ENCODE measurements at places on chromosomes 1 and 21.

DNA sequence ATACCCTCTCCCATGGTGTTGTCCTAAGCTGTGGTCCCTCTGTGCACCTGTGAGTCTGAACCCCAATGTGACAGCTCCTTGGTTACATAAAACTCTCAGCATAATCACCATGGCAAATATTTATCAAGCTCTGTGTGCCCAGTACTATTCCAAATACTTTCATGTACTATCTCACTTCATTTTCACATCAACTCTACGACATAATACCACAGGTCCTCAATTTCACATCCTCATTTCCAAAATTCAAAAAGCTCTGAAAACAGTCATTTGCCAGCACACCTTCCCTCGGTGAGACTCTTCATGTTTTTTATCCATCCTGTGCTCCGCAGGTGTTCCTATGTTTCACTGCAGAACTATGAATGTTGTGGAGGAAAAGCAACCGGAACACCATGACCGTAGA is 12.4 kb upstream of the CREG1 start:
- no peak for ATAC-seq

GRCh38 chr1:3671371-3672180 is 19.3 kb downstream of the TP73 start:
- ATAC-seq, result no peak

GRCh38 chr1:90512441-90512840 is 204.7 kb downstream of the BARHL2 start:
- no peak for ATAC-seq

GRCh38 chr1:110975265-110975664 is 11.5 kb upstream of the LRIF1 start:
- no peak for ATAC-seq

- ATAC-seq, result no peak
Observed at GRCh38 chr1:218817691-218818465, 355.8 kb upstream of the LYPLAL1 start.

DNA sequence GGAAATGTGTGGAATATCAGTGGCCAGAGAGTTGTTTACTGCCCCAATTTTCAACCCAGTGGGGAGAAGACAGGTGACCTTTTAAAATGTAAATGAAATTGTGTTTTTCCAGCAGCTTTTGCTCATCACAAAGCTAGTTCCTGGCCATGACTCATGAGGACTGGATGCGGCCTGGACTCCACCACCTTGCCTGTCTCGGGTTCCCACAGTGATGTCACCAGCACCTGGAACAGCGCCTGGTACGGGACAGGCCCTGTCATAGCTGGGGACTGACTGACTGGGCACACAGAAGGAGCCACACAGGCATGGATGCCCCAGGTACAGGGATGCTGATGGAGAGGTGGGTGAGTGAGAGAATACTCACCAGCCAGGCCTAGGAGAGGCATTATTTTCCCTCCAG is 277.1 kb downstream of the AJAP1 start:
- ATAC-seq, result peak; percentile 22

DNA sequence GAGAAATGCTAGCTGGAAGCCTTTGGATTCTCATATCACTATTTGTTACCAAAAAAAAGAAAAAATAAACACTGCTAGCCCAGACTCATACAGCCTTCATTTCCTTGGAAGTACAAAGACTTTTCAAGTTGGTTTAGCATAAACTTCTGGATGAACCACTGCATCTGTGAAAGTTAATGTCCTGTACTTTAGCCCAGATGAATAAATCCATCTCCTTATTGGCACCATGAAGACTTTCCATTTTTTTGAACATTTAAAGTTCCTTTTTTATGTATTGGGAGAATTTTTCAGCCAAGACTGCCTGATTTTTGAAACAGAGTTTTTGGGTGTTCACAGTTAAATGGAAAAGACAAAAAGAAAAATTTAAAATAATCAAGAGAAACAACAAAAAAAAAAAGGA is 184.0 kb upstream of the C1orf87 start:
- ATAC-seq, result no peak

- no peak for ATAC-seq
Observed at GRCh38 chr1:109902204-109902985, 8.3 kb upstream of the CSF1 start.

GRCh38 chr1:160550572-160551034 is 27.5 kb upstream of the SLAMF6 start:
- no peak for ATAC-seq

GRCh38 chr1:30286241-30286987 is 437.0 kb downstream of the MATN1 start:
- no peak for ATAC-seq

DNA sequence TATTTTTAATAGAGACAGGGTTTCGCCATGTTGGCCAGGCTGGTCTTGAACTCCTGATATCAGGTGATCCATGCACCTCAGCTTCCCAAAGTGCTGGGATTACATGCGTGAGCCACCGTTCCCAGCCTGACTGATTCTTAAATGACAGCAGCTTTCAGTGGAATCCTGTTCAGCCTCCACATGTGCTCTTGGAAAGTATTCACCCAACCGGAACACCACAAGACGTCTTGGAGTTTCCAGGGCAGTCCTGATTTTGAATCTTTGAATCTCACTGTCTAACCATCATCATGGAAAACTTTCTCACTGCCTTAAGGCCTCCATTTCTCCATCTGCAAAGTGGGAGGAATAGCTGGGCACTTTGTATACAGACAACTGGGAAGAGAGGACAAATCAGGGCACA is 58.1 kb upstream of the ITPKB start:
- no peak for ATAC-seq

- ATAC-seq, result no peak
Observed at GRCh38 chr1:10740123-10740522, 56.3 kb downstream of the CASZ1 start.

DNA sequence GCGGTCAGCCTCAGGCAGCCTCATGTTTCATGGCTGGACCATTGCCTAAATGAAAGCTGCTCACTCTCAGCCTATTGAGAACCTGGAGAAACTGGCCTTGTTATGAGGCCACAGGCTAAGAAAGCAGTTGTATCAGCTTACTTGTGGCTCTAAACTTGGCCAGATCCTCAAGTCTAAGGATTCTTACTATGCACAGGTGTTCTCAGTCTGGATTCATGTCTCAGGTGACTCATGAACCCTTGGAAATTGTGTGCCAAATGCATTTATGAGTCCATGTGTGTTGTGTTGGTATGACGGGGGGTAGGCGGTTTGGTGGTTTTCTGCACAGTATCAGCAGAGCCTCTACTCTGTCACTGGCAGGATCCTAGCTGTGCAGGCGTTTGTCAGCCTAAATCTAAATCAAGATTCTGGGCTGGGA is 90.4 kb downstream of the ROR1 start:
- ATAC-seq, result no peak

DNA sequence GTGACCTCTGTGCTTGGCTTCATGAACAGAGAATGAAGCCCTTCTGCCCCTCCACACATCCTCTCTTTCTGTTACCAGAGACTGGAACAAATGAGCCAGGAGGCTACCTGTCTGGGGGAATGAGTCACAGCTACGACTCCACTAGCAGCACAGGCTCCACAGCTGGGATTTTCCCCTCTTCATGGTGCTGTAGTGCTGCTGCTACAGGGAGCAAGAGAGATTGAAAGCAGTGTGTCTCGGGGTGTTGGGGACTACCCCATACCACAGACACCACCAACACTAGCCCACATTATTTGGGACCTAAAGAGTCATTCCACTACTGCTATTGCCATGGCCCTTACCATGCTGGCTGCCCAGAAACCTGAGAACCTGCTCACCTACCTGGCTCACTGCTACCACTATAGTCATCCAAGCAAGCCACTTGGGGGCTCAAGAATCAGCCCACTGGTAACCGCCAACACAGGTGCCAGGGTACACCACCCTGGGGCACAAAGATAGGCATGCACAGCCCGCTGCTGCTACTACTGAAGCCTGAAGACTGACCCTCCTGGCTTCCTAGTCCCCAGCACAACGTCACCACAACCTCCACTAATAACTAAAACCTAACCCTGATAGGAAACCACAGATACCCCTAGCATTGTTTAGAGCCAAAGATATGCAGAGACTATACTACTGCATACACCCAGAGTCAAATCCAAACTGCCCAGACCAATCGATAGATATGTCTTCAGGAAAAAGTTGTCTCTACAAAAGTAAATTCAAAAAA is 17.7 kb downstream of the CD1E start:
- ATAC-seq, result no peak

DNA sequence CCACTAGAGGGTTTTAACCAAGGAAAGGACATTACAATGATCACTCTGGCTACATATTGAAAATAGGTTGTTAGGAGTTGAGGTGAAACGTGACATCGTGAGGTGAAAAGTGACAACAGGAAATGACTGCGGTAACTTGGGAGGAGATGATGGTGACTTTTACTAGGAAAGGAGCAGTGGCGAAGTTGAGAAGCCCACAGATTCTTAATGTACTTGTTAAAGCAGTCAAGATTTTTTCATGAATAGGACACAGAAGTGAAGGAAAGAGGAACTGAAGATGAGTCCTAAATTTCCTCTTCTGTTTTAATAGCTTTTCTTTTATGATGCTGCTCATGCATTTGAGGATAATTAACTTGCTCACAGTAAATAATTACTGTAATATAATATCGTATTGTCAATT is 59.5 kb downstream of the OMA1 start:
- no peak for ATAC-seq

GRCh38 chr1:45205910-45206721 is at the start of gene ZSWIM5:
ZSWIM5 (minus strand) TSS chr1:45206605; CDS start chr1:45206350, 255 bp downstream.
- peak; percentile 93 for ATAC-seq

- no peak for ATAC-seq
Observed at GRCh38 chr1:232111611-232112010, 485.0 kb downstream of the DISC1 start.

GRCh38 chr1:1164701-1165451 is 8.8 kb upstream of the TTLL10 start:
- ATAC-seq, result no peak

- ATAC-seq, result no peak
Observed at GRCh38 chr1:164813776-164814175, 254.8 kb downstream of the PBX1 start.

DNA sequence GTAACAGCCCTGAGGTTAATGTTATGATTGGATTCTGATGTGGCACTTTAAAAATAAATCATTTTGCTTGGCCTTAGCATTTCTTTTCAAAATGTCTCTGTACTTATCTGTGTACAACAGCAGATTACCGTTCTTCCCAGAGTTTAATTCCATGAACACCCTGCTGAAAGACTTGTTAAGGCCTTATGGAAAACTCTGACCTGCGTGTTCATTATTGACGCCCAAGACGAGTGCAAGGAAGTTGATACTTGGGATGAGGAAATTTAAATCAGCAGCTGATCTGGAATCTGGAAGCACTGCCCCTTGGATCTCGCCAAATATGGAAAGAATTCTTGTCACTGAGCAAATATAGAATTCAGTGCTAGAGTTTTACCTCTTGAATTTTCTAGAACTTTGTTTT is 6.7 kb downstream of the ERG start:
- no peak for ATAC-seq

DNA sequence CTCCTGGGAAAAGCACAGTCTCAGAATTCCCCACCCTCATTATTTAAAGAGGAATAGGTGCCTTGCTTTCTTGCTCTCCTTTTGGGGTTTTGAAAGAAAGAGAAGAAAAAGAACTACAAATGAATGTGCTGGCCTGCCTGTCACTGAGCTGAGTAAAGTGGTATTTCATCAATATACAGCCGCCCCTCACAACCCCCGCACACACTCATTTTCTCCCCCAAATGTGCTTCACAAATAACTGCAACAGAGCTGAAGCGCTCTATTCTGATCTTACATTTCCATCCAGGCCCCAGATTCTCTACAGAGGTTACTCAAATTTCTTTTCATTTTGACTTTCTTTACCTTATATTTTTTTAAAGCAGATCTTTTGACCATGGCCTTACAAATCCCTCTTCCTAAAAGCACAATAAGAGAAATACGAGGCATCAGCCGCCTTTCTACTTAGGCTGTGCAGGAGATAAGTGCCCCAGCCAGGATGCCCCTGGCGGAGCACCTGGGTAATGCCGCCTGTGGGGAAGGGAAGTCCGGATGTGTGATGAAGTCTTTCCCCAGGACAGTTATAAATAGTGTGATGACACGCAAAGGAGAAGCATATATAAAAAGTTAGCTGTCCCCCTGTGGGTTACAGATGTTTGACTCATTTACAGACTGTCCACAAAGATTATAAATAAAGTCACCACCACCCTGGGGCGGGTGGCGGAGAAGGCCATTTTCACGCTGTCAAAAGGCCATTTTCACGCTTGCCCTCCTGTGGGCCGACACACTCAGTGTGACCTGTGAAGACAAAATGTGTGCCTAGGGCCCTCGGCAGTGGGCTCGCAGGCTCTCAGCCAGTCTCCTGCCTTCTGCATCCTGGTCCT is 6.5 kb downstream of the KCNN3 start:
- ATAC-seq, result no peak

GRCh38 chr1:208108213-208108608 is 136.0 kb downstream of the PLXNA2 start:
- peak; percentile 47 for ATAC-seq

DNA sequence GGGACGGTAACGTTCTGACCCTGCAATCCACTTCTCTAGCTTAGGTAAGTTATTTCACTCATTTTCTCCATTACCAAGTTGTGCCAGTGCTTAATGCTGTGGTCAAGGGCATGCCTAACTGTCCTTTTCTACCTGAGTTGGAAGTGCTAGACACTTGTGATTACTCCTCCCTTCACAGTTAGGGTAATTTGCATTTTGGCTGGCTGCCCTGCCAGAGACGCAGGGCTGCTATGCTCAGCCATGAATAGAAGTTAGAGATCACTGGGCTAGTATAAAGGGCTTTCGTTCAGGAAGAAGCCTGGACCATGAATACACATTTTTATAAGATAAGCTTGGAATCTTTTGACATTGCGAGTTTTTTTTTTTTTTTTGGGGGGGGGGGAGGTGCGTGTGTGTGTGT is 633.2 kb upstream of the NEGR1 start:
- no peak for ATAC-seq

DNA sequence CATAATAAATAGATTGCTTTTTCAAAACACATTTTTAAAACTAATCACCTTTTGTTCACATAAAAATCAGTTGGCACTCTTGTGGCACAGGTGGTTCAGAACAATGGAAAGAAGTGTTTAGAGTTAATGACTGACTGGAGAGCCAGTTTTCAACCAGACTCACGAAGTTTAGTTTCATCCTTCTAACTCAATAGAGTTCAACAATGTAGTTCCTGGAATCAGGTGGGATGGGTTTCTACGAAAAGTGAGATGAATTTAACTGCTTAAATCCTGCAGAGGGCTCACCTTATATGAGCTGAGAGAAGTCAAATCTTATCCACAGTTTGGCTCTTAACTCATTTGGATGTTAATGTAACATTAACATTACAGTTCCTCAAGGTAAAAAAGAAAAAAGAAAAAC is 116.5 kb downstream of the SMYD2 start:
- no peak for ATAC-seq

GRCh38 chr1:235642011-235642942 is 7.3 kb downstream of the GNG4 start:
- ATAC-seq, result no peak

- ATAC-seq, result no peak
Observed at GRCh38 chr1:215397106-215397505, 170.0 kb upstream of the KCTD3 start.

DNA sequence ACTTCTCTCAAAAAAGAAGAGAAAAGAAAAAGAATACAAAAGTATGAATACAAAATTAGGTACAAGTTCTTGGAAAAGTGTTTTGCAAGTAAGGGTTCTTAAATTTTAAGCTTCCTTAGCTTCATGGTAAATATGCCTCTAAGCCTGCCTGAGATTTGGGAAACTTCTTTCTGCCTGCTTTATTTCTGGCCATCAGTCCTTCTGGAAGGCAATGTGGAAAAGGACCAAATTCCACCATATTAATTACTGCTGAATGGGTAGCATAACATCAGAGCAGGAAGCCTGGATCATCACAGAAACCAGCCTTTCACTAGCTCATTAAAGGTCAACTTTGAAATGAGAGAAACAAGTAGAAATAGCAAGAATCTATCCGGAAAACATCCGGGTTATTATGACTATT is 39.1 kb upstream of the CAP1 start:
- ATAC-seq, result no peak

GRCh38 chr1:113734357-113735055 is 24.8 kb downstream of the PHTF1 start:
- no peak for ATAC-seq
